Right ventricle myocardium inferior (tissue), 1 donor: ENCODE measurements at places on chromosomes 13 and 19. TPM values are rescaled to one million over a fixed set of nuclear protein-coding genes. Genes with fewer than 3 reads are reported as not detected.
A peak's percentile ranks its signal among the peaks of the same experiment; 100 is the strongest.

- DNase-seq, result no peak
These were observed 353.5 kb downstream of the DACH1 start for GRCh38 chr13:71513411-71514033.

GRCh38 chr13:29568731-29569130 is 26.8 kb downstream of the SLC7A1 start:
- DNase-seq, result no peak

Gene TRAPPC5
- total RNA-seq, result 139 TPM

GRCh38 chr19:10919352-10920287 is 8.8 kb downstream of the YIPF2 start:
- DNase-seq, result peak; percentile 39

- DNase-seq, result no peak
These were observed 67.2 kb downstream of the HSPH1 start for GRCh38 chr13:31094331-31095015.

- DNase-seq, result no peak
These were observed 5.8 kb upstream of the ONECUT3 start for GRCh38 chr19:1747285-1748114.

Gene CYP4F8
- not detected for total RNA-seq

Gene CEACAM19
- 2.8 TPM for total RNA-seq

- DNase-seq, result no peak
These were observed 838 bp upstream of the SNRNP70 start for GRCh38 chr19:49084206-49085019.

Gene ZNF45
- 7.8 TPM for total RNA-seq

GRCh38 chr13:25874907-25875306 is 176.9 kb downstream of the SHISA2 start:
- no peak for DNase-seq

DNA sequence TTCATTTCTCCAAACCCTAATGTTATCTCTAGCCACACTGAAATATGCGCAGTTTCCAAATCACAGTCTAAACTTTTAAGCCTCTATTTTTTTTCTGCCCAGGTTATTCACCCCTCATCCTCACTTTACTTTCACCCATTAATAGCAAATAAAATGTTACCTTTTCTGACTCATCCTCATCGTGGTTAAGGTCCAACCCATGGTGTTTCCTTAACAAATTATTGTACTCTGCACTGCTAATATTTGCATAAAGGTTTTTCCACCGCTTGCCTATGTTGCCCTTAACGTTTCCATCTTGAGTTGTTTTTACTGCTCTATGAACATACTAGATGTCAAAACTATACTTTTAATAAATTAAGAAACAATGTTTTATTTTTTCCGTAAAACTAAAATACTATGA is 780.9 kb upstream of the KLHL1 start:
- DNase-seq, result no peak

DNA sequence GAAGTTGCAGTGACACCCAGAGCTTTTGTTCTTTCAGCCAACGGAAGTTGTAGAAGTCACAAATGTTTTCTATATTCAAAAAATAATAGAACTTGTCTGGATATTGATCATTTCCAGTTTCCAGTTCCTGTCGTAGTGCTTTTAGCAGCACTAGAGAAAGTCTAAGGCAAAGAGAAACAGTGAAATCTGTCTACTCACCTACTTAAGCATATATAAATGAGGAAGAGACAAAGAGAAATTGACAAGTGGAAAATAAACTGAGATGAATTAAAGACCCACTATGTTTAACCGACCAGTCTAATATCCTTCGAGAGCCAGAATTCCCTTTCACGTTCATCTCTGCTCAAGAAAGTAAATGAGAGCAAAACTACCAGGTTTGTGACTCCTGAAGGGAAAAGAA is 36.7 kb downstream of the DACH1 start:
- no peak for DNase-seq

Gene KIR2DL4
- total RNA-seq, result not detected

Gene PGLYRP2
- not detected for total RNA-seq

DNA sequence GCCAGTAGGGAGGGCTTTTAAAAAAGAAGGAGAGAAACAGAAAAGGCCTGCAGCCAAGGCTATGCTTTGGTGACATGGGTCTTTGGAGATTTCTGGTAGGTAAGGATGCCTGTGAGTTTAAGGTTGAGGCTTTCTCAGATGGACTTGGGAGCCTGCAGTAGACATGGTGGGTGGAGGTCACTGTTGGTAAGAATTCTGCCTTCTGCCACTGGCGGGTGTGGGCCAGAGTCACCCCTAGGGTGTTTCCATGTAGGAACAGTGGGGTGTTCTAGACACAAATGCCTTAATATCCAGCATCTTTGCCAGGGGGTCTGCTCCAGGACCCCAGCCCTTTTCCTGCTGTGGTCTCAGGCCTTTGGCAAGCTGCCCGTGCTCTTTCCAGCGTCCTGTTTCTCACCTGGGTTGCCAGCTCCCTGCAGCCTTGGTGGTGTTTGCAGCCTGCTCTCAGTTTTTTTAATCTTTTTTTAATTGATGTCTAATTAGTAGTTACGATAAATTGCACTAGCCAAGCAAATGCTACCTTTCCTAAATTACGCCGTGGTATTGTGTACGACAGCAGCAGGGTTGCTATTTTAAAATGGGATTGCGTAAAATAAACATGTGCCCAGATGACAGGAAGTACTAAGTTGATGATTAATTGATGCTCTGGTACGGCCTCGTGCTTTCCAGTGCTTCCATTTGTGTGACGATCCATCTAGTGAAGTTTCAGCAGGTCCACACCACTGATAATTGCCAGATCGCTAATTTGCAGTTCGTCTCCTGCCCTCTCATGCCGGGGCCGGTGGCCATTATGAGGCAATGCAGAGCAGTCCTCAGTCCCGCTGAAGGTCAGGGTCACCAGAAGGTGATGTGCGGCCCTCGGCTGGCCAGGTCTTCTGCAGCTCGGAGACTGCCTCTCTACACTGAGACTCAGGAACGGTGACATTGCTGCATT is 35.3 kb upstream of the NPAS1 start:
- no peak for DNase-seq

- DNase-seq, result no peak
These were observed 18.9 kb downstream of the SPATA13 start for GRCh38 chr13:24179486-24179850.

DNA sequence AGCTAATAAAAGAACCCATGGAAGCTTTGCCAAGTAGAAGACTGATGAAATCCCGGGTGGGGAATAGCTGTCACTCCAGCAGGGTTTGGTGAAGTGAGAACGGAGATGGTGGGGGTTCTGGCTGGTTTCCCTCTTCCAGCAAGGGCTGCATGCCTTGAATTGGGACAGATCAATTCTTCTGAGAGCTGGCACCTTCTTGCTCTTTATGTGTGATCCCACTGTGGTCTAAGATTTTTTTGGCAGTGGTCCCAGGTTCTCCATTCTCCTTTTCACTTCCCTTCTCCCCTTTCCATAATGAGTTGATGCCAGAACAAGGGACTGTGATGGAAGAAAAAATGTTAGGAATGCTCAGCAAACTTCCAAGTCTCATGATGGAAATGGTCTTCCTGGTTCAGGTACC is 50.0 kb downstream of the TNFSF11 start:
- DNase-seq, result no peak

- no peak for DNase-seq
These were observed 13.0 kb downstream of the TRIP10 start for GRCh38 chr19:6752256-6753177.

DNA sequence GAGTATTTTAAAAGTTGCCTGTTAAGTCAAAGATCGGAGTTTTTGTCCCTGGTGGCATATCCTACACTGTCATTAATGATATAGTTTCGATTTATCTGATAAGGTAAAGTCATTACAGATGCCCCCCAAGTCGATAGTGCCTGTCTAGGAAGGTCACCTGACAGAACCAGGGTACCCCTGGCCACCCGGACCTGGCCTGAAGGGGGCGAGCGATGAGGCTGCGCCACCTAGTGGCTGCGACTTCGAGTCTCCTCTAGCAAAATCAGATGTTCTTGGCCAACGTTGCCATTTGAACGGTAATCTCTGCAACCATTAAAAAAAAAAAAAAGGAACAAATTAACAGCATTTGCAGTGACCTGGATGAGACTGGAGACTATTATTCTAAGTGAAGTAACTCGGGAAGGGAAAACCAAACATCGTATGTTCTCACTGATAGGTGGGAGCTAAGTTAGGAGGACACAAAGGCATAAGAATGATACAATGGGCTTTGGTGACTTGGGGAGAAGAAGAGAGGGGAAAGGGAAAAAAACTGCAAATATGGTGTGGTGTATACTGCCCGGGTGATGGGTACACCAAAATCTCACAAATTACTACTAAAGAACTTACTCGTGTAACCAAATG is 565.1 kb downstream of the LIG4 start:
- peak; percentile 64 for DNase-seq

Gene ZNF610
- total RNA-seq, result 2.5 TPM

Gene LGALS13
- total RNA-seq, result not detected

Gene WDFY2
- total RNA-seq, result 4.7 TPM

- DNase-seq, result no peak
These were observed 5.4 kb upstream of the TRIM28 start for GRCh38 chr19:58538257-58539168.

Gene OXGR1
- total RNA-seq, result not detected

Gene SLC27A5
- 3.2 TPM for total RNA-seq

Gene CCDC70
- total RNA-seq, result not detected

Gene N4BP2L1
- 4.7 TPM for total RNA-seq

Gene ELSPBP1
- not detected for total RNA-seq

GRCh38 chr19:38455031-38455430 is 21.5 kb downstream of the RYR1 start:
- DNase-seq, result no peak

Gene PRSS57
- not detected for total RNA-seq

DNA sequence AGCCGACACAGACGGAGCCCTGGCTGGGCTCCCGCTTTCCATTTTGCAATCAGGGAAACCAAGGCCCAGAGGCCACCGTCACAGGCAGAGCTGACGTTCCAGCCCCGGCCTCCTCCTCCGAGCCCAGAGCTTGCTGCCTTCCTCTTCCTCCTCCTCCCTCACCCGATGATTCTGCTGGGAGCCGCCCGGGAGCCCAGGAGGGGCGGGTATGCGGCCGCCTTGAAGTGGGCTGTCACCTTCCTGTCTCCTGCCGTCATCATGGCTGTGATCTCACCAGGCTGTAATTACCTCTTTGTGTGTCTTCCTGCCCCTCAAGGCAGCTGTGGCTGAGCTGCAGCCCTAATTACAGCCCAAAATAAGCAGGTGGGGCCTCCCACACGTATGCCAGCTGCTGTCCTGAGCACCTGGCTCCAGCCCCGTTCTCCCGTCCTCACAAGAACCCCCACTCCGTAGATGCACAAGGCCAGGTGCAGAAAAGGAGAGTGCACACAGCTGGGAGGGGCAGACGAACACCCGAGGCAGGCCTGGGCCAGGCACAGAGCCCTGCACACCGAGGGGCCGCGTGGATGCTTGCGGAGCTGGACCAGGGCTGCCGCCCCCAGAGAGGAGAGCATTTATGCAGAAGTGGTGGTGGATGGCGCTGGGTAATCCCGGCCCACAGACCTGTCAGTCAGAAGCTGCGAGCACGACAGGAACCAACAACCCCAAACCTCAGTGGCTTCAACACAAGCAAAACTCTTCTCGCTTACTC is 4.0 kb downstream of the TPGS1 start:
- DNase-seq, result peak; percentile 69

Gene KLF12
- 18.9 TPM for total RNA-seq

GRCh38 chr13:75541287-75541686 is 3.6 kb upstream of the COMMD6 start:
- no peak for DNase-seq

DNA sequence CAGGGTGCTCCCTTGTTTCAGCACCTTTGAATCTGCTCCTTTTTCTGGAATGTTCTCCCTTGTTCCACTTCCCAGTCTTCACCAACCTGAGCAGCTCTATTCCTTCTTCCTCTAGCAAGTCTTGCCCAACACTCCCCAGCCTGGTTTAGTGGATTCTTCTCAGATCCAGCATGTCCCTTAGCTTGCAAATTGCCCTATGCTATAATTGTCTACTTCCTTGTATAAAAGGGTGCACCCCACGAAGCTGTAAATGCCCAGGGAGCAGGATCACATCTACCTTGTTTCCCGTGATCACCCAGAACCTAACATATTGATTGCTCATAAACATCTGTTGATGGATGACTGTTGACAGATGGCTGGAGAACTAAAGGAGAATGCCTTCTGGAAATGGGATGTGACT is 93.2 kb upstream of the C1QTNF9B start:
- no peak for DNase-seq

GRCh38 chr13:99778500-99778899 is 193.1 kb downstream of the ZIC5 start:
- DNase-seq, result no peak

DNA sequence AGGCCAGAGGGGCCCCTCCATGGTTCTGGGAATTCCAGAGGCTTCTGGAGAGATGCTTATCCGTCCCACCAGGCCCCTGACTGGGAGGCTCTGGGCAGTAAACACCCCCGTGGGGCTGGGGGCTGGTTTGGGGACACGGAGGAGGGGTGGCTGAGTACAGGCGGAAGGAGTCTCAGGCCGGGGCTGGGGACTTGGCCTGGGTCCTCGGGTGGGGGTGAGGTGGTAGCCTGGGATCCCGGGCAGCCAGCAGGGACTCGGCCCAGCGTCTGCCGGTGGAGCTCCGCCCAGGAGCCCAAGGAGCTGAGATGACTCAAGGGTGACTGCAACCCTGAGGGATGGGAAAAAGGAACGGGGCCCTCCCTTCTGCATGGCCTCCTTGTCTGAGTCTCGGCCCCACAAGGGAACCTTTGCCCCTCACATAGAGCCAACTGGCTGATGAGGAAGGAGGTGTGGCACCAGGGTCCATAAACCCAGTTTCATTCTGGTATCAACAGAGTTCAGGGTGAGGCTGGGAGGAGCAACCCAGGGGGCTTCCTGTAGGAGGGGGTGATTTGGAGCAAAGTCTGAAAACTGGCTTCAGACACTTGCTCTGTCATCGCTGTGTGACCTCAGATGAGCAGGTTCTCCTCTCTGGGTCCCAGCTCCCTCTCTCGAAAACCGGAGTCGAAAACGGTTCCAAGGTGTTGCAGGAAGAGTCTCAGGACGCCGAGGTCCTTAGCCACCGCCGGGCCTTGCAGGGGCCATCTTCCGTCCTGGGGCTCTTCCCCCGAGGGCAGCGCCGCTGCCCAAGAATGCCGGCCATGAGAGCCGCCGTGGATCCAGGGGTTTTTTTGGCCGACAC is 809 bp downstream of the MISP start:
- DNase-seq, result no peak

Gene MAP4K1
- total RNA-seq, result 3.1 TPM

Gene ATCAY
- total RNA-seq, result not detected
